ENCODE measurements at places on chromosomes 11 and 22.

DNA sequence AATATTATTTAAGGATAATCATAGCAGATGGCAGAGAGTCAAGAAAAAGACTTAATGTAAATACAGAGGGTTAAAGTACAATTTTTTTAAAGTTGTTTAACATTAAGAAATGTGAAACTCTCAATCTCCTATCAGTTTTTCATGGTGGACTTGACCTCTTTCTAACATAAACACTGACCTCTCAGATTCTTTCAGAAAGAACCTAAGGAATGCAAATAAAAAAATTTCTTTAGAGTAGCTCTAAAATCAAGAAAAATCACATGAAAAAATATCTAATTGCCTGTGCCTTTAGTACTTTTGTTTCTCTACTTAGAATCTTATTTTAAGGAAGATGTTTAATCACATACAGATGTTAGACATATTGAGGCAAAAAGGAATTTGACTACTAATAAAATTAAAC, 12.9 kb downstream of the RNF141 start:
- no peak for ATAC-seq

- no peak for ATAC-seq
Observed at GRCh38 chr11:120945042-120945441, 78.9 kb upstream of the TBCEL start.

DNA sequence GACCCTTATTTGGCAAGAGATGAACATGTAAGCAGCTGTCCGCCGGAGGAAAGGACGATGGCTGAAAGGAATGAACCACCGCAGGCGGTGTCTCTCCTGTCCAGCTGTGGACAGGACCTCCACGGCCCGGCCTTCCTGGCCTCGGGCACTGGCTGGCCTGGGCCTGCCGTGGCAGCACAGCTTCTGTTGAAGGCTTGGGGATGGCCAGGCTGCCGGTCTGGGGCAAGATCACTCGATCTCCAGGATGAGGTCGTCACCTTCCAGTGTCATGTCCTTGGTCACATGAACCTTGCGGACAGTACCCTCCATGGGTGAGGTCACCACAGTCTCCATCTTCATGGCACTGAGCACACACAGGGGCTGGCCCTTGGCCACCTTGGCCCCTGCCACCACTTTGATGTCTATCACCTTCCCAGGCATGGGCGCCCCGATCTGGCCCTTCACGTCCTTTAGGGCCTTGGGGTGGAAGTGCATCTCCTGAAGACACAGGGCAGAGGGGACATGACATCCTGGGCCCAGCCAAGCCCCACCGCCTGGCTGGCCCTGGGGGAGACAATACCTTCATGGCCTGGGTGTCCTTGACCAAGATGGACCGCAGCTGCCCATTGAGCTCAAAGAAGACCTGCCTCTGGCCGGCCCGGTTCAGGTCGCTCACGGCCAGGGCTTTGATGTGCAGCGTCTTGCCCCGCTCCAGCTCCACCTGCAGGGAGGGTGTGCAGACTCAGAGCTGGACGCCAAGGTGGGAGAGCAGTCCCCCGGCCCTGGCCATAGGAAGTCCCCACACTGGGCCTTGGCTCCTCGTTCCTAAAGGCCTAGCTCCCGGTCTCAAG, 5.6 kb downstream of the RCE1 start:
- ATAC-seq, result no peak

GRCh38 chr22:36247955-36248354, 5.0 kb upstream of the APOL1 start:
- no peak for ATAC-seq

GRCh38 chr11:131248588-131248987, 121.8 kb upstream of the NTM start:
- ATAC-seq, result no peak

DNA sequence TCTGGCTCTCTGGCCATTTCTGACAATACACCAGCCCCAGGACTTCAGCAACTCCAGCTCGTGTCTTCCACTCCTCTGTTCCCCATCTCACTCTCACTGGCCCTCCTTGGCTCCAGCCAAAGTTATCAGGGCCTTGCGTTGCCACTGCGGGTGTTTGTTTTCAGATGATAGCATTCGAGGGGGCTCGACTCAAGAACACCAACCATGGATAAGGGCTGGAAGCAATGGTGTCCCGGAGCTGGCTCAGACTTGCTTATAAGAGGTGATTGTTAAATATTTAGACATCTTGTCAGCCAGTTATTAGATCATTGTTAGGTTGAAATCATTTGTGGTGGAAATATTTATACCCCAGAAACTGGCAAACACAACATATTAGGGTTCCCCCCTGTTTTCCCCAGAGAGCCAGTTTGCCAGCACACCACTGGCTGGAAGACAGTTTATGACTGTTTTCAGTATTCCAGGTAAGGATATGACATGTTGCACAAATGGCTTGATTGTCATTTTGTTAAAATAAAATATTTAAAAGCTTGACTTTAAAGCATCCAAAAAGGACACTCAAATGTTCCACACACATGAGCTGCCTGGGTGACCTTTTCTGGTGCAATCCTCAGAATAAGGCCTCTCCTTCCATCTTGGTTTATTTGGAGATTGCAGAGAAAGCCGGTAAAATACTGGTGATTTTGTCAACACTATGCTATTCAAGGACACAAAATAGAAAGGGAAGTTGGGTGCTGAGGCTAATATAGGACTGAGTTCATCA, 98.3 kb downstream of the FBXO7 start:
- no peak for ATAC-seq

All from SK-N-SH treated with all-trans-retinoic acid at 6 μM for 48 hours (cell line).